ENCODE measurements at places on chromosomes 2 and 18.

- DNase-seq = no peak
These were observed 49.4 kb downstream of the RHOB start for GRCh38 chr2:20496076-20496872.

DNA sequence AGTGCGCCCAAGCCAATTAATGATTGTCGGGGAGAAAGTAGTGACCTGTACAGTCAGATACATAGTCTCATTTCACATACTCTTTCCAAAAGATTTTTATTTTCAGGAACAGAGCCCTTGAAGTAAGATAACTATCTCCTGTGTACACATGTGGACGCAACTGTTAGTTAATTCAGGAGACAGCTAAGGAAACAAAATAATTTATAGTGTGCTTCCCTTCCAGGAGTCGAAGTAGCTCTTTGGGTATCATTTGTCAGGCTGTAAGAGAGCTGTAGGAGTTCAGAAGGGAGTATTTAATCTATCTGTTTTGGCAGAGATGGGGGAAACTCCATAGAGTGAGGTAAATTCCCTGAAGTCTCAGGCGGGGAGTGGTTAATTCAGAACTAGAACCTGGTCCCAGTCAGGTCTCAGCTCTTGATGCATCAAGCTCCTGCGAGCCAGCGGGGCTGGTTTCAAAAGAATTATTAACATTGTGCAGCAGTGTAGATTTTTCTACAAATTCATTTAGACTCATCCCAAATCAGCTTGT is 63.0 kb downstream of the MAPK4 start:
- DNase-seq = no peak

- no peak for DNase-seq
These were observed 4.2 kb downstream of the CLK1 start for GRCh38 chr2:200860092-200860795.

DNA sequence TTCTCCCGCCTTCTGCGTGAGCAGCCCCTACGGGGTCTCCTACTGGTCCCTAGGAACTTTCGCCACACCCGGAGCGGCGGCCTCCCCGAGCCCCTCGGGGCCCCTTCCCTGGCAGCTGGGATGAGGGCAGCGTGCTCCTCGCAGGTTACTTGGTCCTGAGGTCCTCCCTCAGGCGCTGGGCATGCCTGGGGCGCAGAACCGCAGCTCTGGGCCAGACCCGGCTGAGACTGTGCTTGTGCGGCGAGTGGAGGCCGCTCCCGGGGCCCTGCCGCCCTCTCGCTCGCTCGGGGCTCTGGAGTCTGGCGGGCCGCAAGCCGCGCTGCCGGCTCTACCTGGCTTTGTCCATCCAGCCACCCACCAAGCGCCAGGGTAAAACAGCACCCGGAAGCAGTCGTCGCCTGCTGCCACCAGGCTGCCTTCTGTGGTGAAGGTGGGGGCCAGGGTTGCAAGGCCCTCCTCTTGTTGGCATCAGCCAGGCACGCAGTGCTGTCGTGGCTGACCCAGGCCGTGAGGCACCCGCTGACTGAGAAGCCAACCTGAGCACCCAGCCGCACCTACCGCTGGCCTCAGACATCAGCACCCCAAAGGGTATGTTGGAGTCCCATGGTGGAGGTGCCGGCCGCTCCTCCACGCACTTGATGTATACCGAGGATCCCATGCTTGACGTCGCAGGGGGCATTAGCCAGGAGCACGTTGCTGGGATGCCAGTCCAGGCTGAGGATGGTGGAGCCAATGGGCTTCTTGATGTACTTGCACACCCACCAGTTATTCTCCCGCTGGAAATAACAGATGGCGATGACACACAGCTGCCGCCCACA is 46.1 kb upstream of the PTH2R start:
- DNase-seq = no peak

DNA sequence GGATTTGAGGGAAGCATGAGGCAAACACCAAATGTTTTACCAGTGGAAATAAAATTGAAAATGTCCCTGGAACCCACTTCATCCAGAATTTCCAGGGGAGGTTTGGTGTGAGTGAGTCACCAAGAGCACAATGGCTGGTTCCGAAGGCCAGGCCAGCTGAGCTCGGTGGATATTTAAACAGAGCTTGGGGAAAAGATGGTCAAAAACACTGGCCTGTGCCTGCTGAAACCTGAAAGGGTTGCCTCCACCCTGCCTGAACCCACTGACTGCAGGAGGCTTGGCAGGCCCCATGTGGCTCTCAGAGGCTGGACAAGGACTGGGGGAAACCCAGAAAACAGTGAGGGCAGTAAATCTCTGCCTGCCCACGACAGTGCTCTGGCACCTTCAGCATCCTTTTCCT is 93.9 kb downstream of the TTC32 start:
- DNase-seq = no peak

DNA sequence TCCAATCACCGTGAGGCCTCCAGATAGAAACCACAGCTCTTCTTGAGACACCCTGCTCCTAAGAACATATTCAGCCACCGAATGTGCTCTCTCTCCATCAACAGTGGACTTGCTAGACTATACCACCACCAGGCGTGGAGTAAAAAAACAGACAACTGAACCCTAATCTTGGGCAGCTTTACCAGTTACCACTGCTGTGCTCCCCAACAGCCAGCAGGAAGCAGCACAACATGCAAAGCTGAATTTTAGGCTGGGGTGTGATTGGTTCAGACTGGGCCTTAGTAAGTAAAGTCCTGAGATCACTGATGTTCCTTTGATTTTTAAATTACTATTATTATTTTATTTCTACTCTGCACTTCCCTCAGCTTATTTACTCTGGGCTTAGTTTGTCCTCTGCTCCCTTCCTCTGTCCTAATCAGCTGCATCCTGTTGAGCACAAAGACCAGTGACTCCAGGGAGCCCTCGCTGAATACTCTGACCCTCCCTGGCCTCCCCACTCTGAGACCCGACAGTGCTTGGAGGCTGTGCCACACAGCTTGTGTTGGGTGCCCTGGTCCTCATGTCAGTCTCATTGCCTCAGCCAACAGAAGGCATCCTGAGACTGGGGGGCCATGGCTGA is 21.9 kb downstream of the MRPL35 start:
- DNase-seq = no peak

DNA sequence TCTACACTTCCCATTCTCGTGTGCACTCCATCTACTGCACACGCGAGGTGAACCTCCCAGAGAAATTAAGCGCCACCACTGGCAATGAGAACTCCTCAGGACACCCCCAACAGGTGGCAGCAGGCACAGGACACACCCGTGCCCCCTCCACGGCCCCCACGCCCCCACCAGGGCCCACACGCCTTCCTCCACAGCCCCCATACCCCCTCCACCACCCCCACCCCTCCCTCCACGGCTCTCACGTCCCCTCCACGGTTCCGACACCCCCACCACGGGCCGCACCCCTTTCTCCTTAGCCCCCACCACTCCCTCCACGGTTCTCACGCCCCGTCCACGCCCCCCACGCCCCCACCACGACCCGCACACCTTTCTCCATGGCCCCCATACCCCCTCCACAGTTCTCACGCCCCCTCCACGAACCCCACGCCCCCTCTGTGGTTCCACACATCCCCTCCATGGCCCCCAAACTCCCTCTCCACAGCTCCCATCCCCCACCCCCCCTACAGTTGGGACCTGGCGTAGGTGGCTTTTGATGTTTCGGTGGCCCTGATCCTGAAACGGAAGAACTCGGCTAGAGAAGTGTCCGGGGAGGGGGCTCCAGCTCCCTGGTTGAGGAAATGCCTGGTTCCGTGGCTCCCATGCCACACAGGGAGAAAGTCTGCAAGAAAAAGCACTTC is 110.8 kb downstream of the ZNF516 start:
- no peak for DNase-seq

- no peak for DNase-seq
These were observed 33.9 kb downstream of the SLC4A3 start for GRCh38 chr2:219661197-219661954.

DNA sequence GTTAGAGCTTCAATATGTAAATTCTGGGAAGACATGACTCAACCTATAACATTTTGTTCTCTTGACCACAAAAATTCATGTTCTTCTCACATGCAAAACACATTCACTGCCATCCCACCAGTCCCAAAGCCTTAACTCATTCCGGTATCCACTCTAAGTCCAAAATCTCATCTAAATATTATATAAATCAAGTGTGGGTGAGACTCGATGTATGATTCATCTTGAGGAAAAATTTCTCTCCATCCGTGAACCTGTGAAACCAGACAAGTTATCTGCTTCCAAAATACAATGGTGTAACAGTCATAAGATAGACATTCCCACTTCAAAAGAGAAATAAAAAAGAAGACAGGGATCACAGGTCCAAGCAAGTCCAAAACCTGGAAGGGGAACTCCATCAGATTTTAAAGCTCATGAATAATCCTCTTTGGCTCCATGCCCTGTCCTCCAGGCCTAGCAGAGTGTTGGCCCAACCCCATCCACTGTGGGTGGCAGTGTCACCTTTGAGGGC is 101.3 kb downstream of the RAD51AP2 start:
- no peak for DNase-seq

DNA sequence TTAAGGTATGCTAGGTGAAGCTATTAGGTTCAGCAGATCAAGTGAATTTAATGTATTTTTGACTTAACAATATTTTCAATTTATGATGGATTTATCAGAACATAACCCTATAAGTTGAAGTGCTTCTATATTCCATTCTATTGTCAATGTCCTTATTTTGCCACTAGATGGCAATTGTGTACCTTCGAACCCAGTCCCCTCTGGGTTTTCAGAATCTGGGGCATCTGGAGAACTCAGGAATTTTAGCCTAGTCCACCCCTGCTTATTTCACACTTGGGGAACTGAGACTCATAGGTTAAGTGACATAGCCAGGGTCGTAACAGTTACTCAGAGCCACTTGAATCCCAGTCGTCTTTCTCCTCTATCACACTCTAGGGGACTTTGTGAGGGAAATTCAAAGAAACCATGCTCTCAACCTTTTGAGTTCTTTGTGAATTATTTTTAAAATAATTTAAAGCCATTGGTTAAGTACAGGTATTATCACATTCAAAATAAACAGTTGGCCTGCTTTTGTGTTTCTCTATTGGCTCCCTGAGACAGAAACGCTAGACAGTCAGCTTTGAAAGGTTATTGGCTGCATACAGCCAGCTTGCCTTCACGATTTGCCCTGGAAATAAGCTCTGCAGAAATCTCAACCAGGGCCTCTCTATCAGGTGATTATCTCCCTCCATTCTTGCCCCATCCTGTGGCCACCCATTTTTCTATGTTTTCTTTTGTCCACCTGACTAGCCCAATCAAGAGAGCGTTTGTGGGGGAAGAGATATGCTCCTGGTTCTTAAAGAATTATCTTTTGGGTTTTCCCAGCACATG is 145.0 kb downstream of the TTC27 start:
- no peak for DNase-seq

DNA sequence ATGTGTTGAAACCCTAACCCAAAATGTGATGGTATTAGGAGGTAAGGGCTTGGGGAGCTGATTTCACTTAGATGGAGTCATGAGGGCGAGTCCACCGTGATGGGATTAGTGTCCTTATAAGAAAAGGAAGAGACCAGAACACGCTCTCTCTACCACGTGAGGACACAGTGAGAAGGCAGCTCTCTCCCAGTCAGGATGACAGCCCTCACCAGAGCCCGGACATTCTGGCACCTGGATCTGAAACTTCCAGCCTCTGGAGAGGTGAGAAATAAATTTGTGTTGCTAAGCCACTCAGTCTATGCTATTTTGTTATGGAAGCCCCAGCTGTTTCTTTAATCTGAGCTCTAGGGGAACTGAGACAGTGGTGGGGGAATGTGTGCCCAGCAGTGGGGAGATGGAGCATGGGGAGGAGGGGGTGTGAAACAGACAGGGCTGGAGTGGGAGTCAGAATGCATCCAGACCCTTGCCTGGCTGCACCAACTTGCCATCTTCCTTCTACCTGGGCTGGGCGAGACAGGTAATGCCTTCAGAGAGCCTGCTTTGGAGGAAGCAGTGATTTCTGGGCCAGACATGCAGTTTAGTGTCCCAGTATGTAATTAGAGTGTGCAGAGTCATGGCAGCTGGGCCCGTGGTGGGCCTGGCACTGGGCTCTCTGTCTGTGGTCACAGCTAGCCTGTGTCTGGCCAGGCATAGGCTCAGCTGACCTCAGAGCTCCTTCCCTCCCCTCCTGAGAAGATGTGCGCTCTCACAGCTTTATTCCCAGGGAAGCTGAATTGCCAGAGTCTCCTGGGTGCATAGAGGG is 38.1 kb downstream of the RHOB start:
- no peak for DNase-seq

DNA sequence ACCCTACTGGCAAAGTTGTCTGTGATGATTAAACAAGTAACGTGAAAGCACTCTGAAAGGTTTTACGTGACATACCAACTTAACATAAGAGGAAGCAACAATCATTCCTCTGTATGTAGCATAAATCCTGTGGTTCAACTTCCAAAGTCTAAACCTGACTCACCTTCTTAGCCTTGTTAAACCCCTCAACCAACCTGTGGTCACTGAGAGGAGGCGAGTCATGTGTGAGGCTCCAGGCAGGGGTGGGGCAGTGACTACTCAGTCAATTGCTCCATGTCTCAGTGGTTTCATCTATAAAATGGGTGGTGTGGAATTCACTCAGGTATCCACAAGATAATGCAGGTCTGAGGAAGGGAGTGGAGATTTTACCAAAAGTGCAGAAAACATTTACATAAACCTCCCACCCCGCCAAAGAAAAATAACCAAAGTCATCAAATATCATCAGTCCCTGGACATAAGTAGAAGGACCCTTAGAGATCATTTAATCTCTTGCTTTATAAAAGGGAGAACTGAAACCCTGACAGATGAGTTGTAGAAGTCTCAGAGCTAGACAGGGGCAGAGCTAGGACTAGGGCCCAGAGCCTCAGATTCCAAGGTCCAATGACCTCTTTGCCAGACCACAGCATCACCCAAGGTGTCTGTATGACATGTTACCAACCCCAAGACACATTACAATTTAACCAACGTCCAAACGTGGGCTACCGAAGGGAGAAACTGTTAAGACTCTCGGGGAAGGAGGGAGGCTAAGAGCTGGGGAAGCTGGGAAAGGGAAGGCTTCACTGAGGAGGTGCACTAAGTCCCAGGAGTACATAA is 3.7 kb upstream of the PCBP1 start:
- no peak for DNase-seq

DNA sequence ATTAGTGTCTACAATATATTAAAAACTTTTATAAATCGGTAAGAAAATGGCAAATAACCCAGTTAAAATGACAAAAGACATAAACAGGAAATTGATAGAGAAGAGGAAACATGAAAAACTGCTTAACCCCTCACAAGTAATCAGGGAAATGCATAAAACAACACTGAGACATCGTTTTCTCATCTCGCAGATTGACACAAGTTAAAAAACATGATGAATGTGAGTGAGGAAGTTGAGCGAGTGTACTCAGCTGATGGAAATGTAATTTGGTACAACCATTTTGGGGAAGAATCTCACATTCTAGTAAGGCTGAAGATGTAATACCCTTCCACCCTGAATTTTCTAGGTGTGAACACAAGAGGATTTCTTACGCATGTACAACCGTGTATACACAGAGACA is 18.0 kb upstream of the THOC1 start:
- no peak for DNase-seq

DNA sequence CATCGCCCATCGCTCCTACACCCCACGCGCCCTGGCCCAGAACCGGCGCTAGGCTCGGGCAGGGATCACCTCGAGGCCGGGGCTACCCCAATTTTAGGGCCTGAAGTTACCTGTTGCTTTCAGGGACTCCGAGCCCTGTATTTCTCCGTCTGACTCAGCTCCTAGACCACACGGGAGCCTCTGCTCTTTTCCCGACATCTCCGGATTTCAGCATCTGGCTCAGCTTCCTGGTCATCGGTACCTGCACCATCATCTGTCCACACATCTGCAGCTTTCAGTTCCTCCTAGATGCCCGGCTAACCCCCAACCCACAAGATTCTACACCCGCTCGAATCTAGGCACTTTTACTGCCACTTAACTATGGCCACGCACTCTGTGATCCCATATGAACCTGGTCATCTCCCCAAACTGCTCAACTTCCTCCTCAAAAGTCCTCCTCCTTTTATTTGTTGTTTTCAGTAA is 12.1 kb upstream of the HMSD start:
- DNase-seq = no peak

Measured in stimulated activated CD8-positive, alpha-beta memory T cell treated with anti-CD3 and anti-CD28 coated beads, Interleukin-7, amount 100 ng/mL, for 24 hours (primary cell).